HEK293T (cell line): ENCODE measurements at places on chromosomes 13 and 19.

- no peak for DNase-seq
Measured at GRCh38 chr13:31903111-31903815, 128.3 kb upstream of the FRY start.

DNA sequence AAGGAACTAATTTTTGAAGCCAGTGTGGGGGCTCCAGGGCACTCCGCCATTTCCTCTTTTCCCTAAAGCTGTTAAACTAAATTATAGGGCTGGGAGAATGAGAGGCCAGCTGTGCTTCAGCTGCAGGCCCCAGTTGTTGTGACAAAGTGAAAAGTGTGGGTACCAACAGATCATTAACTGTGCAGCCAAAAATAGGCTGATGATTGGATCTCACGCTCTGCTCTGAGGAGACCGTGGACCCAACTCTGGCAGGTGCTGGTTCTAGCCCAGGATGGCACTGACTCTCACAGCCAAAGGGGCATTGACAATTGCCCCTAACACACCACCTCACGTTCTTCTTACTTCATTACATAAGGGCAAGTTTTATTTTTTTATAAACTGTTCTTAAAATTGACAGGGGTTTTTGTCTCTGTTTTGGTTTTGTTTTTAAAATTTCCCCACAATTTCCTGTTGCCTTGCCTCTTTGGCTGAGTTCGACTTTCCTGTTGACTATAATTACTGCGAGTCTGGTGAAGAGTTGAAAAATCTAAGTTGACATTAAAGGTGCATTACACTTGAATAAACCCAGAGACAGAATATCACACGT is 391.0 kb downstream of the FGF9 start:
- no peak for DNase-seq

DNA sequence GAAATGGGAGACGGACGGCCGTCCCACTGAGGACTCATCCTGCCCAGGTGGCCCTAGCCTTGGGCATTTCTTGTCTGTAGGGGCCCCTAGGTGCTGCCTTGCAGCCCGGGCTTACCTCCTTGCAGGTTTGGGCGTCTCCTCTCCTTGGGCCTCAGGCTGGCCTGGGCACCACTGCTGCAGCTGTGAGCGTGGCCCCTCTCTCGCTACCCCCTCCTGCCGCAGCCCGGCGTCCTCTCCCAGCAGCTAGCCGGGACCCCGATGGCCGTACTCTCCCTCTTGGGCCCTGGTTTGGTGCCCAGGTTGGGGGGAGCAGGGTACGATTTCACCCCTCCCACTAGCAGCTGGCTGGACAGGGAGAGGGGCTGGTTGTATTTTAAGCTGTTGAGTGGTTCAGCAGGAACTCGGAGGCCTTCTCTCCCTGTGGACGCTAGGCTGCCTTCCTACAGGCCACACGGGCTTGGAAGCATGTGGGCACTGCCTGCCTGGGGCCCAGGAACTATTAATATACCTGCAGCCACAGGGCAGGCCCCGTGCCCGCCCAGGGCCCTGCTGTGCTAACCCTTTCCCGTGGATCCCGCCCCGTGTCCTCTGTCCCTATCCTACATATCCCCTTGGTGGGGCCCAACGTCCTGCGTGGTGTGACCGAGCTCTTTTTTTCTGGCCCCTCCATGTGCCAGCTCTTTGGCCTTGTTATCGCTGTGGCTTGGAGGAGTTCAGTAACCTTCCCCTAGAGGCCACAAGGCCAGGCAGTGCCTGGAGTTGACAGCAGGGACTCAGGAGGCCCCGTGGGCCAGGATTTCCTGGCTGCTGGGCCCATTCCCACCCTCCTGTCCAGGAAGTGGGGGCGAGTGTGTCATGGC is 11.7 kb downstream of the NDUFB7 start:
- no peak for DNase-seq

DNA sequence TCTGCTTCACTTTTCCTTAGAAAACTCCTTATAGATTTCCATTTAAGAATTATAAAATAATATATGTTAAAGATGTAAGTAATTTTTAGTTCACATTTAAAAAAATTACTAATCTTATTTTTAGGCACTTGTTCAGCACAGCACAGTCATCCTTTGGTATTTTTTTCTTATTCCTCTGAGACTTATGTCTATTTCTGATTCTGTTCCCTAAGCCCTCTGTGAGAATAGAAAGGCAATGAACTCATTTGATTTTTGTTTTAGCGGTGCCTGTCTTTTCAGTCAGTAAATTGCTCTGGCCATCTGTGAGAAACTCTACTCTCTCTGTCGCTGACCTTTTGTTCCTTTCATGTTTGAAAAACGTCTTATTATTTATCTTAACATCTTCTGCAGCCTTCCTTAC is 168.1 kb downstream of the PCDH17 start:
- no peak for DNase-seq

- DNase-seq: no peak
Measured at GRCh38 chr13:108306860-108307259, 37.3 kb downstream of the TNFSF13B start.

DNA sequence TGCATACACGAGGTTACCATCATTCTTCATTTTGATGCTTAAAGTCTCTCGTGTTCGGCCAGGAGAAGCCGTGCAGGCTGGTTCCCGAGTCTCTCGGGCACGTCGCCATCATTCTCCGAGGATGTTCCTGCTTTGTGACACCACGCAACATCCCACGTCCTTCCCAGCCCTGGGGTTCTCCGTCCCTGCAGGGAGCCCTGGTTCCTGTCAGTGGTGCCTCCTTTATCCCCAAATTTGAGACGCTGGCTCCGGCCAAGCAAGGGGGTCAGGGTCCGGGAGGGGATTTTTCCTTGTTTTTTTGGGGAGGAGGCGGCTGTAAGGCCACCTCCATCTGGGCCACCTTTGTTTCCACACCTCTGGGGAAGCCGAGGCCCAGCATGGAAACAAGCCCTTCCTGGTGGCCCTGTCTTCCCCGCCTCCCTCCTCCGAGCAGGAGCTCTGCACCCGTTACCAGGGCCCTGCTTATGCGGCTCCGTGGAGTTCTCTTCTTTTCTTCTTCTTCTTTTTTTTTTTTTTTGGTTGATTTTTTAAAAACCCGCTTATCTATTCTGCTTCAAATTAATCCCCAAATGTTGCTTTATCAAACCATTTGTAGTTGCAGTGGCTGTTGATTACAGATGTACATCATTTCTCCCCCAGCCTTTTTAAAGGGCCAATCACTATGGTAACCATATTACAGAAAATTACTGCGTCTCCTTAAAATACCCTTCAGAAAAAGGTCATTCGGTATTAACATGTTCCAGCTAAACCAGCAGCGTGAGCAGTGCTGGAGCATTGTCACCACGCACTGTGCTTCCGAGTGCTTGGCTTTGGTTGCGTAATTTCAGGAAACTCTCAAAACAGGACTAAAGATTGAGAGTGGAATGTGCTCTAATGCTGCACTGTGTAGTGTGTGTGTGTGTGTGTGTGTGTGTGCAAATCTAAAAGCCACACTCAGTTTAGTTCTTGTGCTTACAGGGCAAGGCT is 50.4 kb downstream of the TEX29 start:
- no peak for DNase-seq

GRCh38 chr13:50474088-50474662 is 369.3 kb downstream of the DLEU7 start:
- no peak for DNase-seq

DNA sequence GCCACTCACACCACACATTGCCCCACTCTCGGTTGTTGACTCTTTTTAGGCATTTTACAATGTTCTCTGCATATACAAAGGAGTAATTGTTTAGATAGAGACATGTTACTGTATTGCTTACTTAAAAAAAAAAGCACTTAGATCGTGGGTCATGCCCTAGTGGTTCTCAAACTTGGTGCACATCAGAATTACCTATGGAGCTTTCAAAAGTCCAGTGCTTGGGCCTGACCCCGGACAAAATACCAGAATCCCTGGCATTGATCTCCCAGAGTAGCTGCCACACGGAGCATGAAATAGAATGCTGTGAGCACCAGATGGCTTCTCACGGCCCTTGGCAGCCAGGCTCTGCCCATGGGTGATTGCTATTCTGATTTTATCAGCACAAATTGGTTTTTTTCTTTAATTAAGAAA is 20.0 kb downstream of the ACP7 start:
- DNase-seq: no peak

DNA sequence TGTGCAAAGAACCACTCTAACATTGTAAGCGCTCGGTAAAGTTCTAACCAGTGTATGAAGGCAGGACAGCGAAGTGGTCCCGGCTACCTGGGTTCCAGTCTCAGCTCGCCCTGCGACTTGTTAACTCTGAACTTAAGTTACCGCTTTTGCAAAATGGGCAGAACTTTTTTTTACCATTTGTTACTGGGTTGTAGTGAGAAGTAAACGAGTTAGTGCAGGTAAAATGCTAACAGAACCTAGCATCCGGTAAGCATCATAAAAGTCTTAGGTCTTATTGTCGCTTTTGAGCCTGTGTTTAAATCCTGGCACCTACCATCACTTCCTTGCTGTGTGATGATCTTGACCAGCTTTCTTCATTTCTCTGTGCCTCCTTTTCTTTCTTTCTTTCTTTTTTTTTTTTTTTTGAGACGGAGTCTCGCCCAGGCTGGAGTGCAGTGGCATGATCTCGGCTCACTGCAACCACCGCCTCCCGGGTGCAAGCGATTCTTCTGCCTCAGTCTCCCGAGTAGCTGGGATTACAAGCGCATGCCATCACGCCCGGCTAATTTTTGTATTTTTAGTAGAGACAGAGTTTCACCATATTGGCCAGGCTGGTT is 734 bp upstream of the TRMT1 start:
- DNase-seq: no peak

DNA sequence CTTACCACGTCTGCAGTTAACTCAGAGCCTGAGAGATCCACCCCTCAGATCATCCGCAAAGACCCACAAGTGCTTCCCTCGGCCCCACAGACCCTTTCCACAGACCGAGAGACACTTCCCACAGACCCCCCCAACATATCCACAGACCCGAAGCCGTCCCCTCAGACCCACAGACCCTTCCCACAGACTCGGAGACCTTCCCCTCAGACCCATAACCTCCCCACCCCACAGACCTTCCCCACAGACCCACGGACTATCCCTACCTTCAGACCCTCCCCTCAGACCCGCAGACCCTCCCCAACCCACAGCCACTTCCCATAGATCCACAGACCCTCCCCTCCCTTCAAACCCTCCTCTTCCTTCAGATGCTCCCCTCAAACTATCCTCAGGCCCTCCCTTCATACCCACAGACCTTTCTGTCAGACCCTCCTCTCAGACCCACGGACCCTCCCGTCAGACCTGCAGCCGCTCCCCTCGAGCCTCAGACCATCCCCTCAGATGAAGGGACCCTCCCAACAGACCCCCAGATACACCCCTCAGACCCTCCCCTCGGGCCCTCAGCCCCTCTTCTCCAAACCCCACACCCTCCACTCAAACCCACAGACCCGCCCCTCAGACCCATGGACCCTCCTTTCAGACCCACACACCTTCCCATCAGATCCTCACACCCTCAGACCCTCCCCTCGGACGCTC is 20.1 kb upstream of the TFDP1 start:
- DNase-seq: no peak

DNA sequence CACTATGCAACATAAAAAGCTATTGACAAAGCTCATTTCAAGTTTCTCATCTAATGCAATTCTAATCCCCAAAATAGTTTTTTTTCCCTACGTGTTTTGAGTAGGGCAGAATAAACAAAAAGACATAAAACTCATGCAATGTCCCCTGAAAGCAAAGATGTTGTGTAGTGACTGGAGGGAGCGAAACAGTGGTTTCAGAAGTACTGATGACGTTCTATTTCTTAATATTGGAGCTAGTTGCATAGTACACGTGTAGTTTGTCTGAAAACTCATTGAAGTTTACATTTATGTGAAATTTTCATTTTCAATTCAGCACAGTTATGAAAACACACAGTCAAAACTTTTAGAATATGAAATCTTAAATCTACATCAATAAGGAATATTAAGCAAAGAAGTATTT is 31.6 kb downstream of the USP12 start:
- DNase-seq: no peak

- DNase-seq: no peak
Measured at GRCh38 chr13:39350461-39350881, 252.5 kb downstream of the LHFPL6 start.

GRCh38 chr13:23007426-23007825 is 173.4 kb upstream of the SGCG start:
- no peak for DNase-seq

GRCh38 chr19:16118489-16119033 is 6.9 kb downstream of the RAB8A start:
- DNase-seq: no peak

DNA sequence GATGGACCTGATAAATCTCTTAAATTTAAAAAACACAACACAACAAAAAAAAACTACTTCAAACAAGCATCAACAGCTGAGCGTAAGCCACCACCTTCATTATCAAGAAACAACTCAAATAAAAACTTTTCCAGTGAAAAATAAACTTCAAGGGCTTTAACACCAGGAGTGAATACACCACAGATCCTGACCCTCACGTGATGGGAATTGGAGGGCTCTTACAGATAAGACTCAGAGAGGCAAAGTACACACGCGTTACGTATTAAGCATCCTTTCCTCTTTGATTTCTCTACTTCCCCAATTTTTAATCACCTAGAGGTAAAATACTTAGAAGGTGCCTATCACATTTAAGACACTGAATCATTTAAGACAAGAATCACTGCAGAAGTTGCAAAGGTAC is 573 bp upstream of the STARD13 start:
- DNase-seq: no peak
